Inflammatory macrophage treated with lipopolysaccharide for 4 hours (primary cell): ENCODE measurements at places on chromosomes 5 and 9.

DNA sequence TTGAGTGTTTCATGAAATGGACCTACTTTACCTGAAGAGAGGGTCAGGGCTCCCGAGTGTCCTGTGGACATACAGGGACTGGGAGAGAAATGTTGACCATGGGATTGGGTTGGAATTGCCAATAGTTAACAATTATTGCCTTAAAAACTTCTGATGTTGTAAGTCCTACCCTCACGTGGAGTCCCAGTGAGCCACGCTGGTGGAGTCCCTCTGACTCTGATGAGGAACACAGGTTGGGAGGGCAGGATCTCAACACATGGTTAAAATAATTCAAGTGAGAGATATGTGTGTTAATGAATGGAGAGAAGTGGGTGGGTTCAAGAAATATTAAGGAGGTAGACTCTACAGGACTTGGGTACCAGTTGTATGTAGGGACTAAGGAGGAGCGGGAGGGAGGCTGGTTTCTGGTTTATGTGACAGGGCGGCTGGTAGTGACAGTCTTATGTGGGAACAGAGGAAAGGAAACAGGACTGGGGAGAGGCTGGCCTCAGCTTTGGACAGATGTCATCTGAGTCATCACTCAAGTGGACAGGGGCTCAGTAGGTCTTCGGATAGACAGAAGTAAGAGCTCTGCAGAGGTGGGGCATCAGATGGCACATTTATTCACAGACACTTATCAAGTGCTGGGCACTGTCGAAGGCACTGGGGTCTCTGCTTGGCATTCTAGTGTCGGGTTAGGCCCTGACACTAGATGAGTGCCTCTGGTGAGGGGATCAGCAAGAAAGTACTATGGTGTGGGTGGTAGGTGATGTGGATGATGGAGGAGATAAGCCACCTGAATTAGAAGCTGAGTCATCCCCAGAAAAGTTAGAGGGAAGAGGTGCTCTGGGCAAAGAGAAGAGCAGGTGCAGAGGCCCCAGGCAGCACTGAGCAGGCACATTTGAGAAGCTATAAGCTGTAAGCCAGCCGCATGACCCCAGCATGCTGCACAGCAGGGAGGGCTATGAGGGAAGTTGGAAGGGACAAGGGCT, 27.2 kb downstream of the MAML1 start:
- DNase-seq: peak; percentile 56

- DNase-seq: no peak
Observed at GRCh38 chr9:133142684-133143622, 20.8 kb downstream of the GBGT1 start.

GRCh38 chr5:148311484-148311883, 739 bp upstream of the SPINK7 start:
- peak; percentile 39 for DNase-seq

- no peak for DNase-seq
Observed at GRCh38 chr5:82821846-82822633, 255.2 kb downstream of the TMEM167A start.

GRCh38 chr5:59607138-59607765, 286.3 kb downstream of the PDE4D start:
- DNase-seq: no peak

DNA sequence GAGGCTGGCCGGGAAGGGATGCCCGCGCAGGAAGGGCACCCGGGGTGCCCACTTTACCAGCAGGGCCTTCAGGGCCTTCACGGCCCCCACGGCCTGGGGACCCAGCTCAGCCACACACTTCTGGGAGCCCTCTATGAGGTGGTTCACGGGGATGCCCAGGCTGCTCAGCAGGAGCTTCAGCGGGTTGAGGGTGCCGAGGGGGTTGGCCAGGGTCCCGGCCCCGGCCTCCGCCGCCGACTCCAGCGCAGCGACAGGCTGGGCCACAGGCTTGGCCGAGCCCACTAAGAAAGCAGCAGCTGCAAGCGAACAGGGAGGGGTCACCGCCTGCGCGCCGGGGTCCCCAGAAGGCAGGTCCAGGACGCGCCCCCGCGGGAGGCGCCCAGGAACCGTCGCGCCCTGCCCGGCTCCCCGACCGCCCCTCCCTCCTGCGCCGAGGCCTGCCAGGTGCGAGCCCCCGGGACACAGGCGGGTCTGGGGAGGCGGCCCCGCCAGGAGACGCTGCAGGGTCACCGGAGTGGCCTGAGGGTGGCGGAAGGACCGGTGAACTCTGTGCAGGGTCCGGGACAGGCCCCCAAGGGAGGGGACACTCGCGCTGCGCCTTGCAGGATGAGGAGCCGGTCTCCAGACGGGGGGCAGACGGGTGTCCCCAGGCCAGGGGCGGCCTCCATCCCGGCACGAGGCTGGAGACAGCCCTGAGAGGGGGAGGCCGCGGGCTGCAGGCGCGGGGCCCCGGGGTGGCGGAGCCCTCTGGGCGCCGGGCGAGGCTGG, 572 bp downstream of the SCGB3A1 start:
- DNase-seq: no peak

DNA sequence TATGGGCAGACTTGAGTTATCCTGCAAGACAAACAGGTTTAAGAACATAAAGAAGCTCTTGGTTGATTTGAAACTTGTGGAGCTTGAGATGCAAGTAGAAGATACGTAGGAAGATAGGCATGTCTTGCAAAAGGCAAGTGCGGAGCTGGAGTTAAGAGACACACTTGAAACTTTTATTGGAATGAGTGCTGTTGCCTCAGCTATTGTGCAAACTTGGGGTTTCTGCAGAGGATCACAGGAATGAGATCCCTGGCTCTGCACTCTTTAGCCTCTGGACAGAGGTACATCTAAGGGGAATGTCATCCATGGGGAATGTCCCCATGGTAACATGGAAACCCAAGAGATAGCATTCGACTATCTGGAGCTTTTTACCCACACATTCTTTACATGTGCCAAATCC, 121.1 kb downstream of the ADCY2 start:
- DNase-seq: no peak

DNA sequence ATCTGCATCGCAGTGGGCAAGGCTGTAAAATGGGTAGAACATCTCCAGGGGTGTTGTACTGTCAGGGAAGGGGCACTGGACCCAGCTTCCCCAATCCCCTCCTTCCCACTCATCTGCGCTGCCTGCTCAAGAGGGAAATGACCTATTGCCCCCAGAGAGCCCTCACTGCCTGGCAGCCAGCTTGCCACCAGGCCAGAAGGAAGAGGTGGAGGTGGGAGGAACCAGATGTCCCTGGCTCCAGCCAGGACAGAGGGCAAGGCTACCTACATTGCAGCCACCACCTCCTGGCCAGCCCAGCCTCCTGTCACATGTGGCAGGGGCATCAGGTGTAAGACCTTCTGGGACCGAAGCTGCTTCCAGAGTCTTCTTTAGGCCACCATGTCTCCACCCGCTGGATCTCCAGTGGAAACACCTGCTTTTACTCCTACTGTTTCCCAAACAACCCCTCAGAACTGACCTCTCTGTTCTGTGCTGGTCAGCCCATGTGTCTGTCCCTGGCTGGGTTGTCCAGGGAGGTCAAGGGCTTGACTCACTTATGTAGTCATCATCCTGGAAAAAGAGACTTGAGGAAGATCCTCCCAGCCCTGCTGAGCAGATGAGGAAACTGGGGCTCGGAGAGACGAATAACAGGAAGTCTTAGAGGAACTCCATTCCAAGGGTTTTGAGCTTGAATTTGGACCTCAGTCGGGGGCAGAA, 42.3 kb downstream of the JADE2 start:
- DNase-seq: peak; percentile 93

- no peak for DNase-seq
Observed at GRCh38 chr5:121090822-121091221, 626.7 kb downstream of the PRR16 start.

DNA sequence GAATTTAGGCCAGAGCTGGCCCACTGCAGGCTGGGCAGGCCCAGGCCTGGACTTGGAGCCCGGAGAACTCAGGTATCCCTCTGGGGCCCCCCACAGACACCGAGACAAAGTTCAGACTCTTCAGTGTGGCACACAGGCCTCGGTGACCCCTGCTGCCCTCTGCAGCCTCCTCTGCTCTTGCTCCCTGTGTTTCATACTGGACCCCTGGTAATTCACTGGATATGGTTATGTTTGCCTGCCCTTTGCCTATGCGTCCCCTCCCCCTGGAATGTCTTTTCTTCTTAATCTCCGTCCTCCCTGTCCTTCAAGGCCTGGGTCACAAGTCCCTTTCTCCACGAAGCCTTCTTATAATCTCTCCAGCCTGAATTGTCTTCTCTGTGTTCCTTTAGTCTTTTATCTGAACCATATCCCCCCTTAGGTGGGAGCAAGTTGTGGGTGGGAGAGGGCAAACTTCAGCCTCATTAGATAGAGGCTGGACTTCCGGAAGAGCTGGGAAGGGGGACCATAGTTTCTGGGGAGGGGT, 30.1 kb downstream of the GSN start:
- no peak for DNase-seq

GRCh38 chr5:148443998-148444397, 60.2 kb downstream of the FBXO38 start:
- peak; percentile 66 for DNase-seq

GRCh38 chr5:159362220-159362619, 31.9 kb upstream of the IL12B start:
- peak; percentile 98 for DNase-seq

DNA sequence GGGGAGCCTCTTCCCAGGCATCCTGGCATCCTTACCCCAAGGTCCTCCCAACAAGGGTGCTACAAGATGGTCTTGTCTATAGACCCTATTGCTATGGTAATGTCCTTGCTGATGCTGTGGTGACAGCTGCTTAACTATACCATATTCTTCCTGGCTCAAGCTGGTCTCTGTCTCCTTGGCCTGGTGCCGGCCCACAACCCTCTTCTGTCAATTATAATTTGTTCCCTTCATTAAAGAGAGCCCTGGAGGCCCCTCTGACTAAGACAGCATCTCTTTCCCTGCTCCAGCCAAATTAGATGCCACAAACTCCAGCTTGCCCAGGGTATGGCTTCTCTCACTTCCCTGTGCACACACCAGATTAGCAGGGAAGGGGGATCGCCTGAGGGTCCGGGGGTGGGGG, 86.7 kb downstream of the PSD2 start:
- no peak for DNase-seq

DNA sequence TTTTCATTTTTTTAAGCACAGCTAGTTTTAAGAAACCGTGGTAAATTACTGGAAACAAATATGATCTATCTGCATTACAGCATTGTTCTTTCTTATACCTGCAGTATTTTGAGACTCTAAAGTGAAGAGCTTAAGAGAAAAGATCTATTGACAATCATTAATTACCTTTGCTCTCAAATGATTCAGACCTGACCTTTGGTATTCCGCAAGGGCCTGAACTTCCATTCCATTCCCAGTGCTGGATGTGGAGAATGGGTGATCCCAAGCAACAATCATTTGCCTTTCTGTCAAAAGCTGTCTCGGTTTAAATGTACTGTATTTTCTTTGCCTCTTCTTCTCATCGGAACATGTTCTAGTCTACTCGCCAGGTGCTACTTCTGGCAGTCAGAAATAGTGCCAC, 18.9 kb downstream of the NREP start:
- no peak for DNase-seq

DNA sequence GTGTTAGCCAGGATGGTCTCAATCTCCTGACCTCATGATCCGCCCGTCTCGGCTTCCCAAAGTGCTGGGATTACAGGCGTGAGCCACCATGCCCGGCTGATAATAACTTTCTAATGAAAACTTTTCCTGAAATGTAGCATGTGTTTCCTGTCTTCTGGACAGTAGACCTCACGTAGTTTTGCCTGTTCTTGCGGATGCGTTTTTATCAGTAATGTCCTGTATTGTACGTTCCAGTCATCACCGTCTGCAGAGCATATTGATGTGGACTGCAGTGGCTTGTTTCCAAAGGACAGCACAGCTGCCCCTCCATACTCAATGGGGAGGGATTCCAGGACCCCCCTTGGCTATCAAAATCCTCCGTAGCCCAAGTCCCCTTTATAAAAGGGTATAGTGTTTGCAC, 12.8 kb downstream of the EXOC3 start:
- no peak for DNase-seq

- DNase-seq: no peak
Observed at GRCh38 chr5:154896562-154897165, 38.2 kb downstream of the CNOT8 start.

- DNase-seq: no peak
Observed at GRCh38 chr9:2664174-2665065, 42.8 kb downstream of the VLDLR start.

- no peak for DNase-seq
Observed at GRCh38 chr5:112968411-112969106, 8.0 kb upstream of the DCP2 start.

DNA sequence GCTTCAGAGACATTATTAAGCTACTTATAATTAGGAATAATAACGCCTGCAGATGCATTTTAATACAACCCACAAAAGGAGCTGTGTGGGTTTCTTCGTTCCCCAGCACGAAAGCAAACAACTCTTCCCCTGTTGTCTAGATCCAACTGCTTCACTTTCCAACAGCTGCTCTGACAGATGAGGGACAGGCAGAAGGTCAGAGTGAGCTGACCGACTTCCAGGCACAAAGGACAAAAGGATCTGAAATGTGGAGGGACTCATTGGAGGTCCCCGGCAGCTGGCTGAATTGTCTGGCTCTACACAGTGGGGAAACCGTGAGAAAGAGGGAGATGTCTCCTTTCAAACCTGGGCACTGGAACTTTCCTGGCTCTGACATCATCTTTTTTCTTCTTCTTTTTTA, 79.1 kb upstream of the ALDH1B1 start:
- no peak for DNase-seq

GRCh38 chr9:100303747-100304146, 49.0 kb downstream of the TEX10 start:
- no peak for DNase-seq

DNA sequence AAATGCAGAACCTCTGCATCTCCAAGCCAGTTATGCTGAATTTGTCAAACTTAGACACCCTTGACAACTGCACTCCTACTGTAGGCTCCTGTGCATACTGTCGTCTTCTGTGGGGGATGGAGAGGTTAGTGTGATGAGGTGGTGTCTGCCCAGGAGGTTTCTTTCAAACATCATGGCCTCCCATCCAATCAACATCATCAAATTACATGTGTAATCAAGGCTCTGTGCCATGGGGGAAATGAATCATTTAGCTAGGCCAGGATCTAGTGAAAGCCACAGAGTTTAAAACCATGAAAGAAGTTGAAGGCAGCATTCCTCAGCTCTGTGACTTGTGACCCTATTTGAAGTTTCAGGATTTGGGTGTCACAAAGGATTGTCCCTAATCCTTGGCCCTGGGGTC, 240.6 kb downstream of the MARCHF11 start:
- no peak for DNase-seq

DNA sequence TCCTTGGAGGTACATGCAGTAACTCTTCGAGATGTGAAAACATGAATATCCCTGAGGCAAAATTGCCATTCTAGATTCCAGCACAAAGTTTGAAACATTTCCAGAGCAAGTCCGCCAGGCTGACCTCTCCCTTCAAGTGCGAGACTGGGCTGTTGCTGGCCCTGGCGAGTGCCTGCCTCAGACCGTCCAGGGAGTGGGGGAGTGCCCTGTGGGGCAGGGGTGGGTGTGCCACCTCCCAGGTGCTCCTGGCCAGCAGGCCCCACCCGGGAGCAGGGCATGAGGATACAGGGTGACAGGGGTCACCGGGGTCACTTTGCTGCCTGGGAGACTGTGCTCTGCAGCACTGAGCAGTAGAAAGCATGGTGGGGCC, 199.9 kb downstream of the AOPEP start:
- DNase-seq: no peak
